ENCODE measurements at places on chromosomes 12 and 14.
A peak's percentile ranks its signal among the peaks of the same experiment; 100 is the strongest.

DNA sequence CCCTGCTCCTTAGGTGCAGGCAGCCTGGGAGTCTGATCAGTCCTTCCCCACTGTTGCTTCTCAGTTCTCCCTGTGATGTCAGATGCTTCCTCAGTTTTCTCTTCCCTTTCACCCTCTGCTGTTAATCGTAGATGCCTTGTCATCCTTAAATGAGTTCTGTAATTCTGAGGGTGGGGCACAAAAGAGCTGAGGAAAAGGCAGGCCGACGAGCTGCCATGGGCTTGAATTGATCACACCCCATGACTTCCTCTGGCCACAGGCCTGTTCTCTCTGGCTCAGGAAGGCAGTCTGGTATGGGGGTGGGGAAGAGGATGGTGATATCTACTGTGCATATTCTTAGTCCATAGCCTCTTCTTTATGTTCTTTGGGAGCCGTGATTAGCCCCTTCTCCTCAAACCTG is 5.2 kb upstream of the AP1G2 start:
- DNase-seq = no peak

DNA sequence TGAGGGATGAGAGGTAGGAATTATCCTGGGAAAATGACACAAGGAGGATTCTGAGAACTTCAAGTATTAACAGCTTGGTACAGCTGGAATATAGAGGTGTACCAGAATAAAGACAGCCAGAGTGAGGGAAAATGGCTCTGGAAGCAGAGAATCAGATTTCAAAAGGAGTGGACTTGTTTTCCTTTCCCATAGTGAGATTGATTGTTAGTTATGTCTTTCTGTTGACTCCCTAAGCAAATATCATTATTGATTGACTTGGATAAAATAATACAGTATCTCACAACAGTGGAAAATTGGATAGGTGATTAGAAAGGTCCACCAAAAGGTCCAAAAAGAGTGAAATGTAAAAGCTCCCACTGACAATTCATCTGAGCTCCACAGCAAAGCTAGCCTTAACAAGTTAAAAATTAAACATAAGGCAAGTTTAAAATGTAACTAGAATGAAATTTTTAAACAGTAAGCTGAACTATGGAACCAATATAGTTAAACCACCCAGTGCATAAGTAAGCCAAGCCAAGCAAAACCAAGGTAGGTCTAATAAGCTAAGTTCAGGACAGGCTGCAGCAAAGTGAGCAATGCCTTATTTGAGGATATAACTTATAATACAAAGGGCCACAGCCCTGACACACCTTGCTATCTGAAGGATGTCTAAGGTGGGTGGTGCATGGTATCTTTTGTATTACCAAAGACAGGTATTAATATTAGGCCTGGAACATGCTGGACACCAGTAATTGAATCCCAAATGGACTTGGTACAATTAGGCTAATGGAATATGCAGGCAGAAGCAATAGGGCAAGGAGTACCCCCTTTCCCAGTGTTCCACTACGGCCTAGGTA is 21.8 kb downstream of the ENTPD5 start:
- DNase-seq = no peak

GRCh38 chr12:79535751-79536150 is 155.0 kb downstream of the PAWR start:
- no peak for DNase-seq

DNA sequence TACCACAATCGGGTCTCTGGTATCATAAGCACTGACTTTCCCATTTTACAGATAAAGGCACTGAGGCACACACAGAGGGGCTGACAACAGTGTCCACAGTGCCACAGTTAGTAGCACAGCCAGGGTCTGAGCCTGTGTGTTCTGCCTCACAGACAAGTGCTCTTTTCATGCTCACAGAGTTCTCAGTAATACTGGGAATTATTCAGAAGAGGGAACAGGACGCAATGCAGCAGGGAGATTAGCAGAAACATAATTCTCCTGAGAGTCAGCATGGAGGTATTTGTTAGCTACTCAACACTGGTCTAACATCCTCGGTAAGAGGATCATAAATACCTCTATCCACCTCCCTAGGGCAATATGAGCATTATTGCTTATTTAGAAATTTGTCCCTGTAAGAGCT is 219.3 kb upstream of the EEA1 start:
- no peak for DNase-seq

DNA sequence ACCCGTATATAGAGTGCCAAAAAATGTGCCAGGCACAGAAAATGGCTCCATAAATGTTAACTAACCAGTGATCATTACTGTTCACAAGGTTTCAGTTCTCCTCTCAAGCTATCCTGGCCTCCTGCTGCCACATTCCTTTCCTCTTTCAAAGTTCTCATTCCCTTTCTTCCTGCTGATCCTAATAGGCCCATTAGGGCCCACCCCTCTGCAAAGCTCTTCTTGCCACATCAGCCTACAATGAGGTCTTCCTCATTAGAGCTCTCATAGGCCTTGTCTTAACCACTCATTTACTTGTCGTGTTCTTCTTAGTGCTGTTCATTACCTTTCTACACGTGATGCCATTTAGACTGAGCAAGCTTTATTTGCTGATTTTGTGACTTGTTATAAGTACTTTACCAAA is 40.5 kb downstream of the RPS29 start:
- no peak for DNase-seq

DNA sequence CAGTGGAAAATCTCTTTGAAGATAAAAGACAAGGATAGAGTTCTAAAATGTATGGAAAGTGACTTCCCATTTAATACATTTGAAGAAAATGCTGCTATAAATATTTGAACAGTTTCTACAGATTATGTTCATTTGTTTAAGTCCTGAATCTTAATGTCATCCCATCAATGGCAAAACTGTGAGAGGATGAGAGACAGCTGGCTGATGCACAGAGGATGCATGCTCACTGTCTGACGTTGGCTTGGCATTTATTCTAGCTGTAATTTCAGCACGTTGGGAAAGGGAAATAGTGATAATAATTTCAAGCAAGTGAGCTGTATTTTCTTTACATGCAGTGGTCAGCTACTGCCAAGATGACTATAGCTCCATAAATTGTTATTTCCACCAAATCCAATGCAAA is 40.5 kb downstream of the PPFIA2 start:
- no peak for DNase-seq

GRCh38 chr12:111635524-111635923 is 36.4 kb upstream of the ATXN2 start:
- DNase-seq = no peak

DNA sequence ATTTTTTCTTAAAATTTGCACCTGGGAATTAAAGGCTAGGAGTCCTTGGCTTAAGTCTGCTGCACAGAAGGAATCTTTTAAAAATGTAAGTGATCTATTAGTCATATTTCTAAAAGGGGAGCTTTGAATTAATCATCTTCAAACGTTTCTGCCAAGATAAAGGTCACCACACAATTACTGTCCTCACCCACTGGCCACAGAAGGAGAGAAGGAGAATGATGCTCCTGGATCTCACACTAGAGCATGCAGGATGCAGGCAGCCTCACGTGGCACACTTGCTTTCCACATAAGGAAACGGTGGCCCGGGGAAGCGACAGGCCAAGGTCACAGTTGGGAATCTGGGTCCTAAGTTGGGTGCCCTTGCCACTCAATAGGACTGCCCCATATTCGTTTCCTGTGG is 16.9 kb downstream of the PLEKHG7 start:
- DNase-seq = no peak

- DNase-seq = no peak
Observed at GRCh38 chr12:119312904-119313303, 21.6 kb upstream of the CCDC60 start.

DNA sequence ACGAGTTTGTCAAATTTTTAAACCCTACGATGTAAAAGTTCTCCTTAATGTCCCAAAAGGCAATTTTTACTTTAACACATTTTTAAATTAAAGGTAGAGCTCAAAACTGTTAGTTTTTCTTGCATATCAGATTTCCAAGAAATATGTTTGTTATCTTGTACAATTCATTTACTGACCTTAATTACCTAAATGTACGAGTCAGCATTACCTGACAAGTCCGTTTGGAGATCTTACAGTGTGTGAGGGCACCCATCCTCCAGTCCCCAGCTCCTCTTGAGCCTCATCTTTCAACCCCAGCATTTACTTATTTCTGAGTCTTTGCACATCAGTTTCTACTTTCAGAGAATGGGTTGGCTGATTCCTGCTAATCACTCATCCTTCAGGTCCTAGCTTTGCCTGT is 23.7 kb downstream of the PPM1H start:
- DNase-seq = no peak

GRCh38 chr14:22474730-22475351 is 114.2 kb downstream of the DAD1 start:
- no peak for DNase-seq

- DNase-seq = peak; percentile 83
Observed at GRCh38 chr14:71574976-71575375, 357.3 kb upstream of the RGS6 start.
